Stimulated activated CD8-positive, alpha-beta memory T cell treated with anti-CD3 and anti-CD28 coated beads, Interleukin-4, amount 100 ng/mL, for 24 hours (primary cell): ENCODE measurements at places on chromosomes 7 and 10.
A peak's percentile ranks its signal among the peaks of the same experiment; 100 is the strongest.

DNA sequence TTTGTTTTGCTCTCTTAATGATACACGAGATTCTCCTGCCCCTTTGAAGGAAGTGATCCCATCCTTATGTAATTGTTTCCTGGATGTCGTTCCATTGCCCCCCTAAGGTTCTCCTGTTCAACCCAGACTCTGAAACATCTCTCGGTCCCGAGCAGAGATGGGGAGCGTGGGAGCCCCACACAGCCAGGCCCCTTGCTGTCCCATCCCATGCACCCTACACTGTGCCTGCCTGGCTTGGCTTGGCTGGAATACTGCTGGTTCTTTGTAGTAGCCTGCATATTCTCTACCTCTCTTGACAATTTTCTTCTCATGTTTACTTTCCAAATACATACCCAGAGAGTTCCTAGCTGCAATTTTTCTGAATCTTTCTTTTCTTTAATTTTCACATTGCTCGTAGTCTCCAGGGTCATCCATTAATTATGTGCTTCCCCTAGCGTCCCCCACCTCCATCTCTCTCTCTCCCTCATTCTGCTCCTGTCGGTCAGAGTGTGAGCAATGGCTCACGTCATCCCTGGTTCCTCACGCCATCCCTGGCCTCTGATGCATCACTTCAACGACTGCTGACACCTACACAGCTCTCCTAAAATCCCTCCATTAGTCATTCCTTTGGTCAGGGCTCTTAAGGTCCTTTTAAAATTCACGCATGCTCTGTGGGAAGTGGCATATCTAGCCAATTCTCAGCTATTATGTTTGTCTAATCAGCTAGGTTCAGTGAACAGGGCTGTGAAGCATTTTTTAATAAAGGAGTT is 32.5 kb upstream of the GPR158 start:
- no peak for DNase-seq

DNA sequence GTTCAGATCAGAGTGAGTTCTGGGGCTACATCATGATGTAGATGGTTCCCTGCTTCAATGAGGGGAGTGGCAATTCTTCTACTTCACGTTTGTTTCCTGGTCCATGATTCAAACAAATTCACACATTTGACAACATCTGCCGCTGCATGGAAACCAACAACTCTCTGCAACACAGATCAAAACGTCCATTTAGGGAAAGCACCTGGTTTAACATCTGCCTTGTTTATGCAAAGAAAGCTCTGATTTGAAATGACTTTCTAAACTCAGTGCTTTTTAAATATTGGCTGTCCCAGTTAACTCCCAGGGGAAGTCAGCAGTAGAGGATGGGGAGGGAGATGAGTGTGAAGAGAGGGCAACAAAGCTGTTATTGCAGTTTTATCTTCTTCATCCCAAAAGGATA is 93.8 kb downstream of the GAD2 start:
- DNase-seq = no peak

DNA sequence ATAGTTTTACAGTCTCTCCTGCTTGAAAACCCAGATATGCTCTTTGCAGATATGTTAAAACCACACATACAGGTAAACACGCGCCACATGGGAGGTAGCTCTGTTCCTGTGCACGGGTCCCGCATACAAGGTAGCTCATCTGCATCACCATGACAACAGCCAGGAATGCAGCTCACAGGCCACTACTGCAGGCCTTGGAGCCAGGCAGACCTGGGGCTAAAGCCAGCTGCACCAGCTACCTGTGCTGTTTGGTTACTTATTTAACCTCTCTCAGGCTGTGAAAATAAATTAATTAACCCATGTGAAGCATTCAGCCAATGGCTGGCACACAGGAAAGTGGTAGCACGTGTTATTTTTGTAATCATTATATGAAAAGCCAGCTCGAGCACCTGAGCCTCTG is 428.3 kb downstream of the TNS3 start:
- no peak for DNase-seq

DNA sequence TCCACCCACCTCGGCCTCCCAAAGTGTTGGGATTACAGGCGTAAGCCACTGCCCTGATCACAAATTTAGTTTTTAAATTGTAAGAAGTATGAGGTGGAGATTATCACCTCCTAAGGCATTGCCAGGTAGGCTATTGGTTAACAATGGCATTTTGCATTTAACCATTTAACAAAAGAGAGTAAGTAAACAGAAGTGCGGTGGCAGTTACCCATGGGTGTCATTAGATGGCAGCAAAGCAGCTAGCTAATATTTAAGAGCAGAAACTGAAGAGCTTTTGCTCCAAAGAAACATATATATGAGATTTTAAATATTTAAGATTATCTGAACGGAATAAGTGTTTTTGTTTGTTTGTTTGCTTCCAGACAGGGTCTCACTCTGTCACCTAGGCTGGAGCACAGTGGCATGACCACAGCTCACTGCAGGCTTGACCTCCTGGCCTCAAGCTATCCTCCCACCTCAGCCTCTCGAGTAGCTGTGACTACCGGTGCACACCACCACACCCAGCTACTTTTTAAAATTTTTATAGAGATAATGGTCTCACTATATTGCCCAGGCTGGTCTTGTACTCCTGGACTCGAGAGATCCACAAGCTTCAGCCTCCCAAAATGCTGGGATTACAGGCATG is 325.5 kb upstream of the C7orf33 start:
- DNase-seq = no peak

DNA sequence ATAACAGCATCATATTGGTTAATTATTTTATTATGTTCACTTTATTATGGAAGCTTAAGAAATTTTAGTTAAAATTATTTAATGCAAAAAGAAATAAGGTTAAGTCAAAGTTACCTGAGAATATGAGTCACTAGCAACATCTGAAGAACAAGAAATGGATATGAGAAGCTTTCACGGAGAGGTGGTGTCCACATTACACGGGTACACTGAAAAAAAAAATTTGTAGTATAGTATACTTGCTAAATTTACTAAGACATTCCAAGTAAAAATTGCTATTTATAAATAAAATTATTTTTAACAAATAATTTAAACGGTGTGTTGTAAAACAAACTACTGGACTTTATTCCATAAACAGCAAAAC is 63.9 kb downstream of the DPY19L1 start:
- no peak for DNase-seq

DNA sequence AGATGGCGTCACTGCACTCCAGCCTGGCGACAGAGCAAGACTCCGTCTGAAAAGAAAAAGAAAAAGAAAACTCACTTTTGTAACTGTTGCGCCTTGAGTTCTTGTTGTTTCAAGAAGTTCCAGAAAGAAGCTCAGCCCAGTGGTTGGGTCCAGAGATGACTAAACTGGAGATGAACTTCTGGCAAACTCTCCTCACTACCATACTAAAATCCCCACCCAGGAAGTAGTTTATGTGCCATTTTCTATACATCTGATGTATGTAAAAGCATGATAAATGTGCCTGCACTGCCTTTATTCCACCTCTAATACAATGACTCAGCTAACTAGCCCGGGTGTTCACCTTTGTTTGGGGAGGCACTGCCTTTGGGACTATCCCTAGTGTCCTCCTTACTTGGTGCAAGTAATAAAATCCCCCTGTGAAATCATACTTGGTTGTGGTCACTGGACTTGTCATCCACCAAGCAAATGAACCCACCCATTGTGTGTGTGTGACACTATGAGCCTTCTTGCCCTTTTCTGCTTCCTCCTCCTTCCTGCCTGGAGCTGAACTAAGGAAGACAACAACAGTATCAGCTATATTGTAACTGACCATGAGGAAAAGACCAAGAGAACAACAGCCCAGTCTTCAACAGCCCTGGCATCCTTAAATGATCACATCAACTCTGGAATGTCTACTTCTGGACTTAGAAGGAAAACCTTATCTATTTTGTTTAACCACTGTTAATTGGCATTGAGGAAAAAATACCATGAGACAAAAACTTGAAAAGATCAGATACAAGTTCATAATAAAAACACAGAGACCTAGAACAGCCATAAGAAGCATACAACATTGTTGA is 33.6 kb downstream of the JMJD1C start:
- no peak for DNase-seq

- DNase-seq = peak; percentile 51
Observed at GRCh38 chr7:156612930-156613329, 27.6 kb upstream of the RNF32 start.

DNA sequence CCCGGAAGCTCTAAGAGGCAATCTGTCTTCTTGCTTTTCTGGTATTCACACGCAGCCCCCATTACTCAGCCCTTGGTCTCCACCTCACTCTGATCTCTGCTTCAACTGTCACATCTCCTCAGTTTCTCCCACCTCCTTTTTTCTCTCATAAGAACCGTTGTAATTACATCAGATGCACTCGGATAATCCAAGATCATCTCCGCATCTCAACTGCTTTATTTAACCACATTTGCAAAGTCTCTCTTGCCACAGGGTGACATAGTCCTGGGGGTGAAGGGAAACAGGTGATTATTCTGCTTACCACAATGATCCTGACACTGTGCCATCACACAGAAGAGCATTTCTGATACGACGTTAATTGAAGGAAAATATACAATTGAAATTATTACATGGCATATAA is 79.9 kb downstream of the HACD1 start:
- no peak for DNase-seq

DNA sequence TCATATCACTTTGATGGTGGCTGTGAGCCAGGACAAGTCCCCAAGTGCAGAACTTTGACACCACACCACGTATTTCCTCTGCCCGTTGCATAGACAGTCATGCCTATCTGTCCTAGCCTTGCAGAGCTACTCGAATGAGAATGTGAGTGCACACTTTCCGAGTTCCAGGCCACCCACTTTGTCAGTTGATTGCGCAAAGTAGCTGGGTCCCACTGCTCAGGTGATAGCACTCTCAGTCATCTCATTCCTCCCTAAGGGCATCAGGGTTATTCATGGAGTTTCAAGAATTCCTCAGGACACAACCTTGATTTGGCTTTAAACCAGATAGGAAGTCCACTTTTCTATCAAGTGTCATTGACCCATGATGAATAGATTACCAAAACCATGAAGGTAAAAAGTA is 19.3 kb downstream of the LSM5 start:
- DNase-seq = no peak

- DNase-seq = no peak
Observed at GRCh38 chr7:38452681-38453108, 178.5 kb downstream of the AMPH start.

- peak; percentile 15 for DNase-seq
Observed at GRCh38 chr10:129057856-129058663, 409.0 kb upstream of the MGMT start.

DNA sequence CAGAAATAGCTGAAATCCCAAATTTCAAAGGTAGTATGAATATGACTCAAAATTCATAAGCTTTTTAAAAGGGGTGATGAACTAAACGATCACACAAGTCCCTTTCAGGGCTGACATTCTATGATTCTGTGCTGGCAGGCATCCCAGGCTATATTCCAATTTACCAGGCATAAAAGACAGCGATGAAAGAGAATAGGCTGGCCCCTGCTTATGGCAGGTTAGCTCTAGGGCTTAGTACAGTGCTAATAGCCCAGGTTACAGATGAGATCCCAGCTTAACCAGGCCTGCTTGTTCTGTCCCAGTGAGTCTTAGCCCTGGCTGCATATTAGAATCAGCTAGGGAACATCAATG is 56.4 kb downstream of the CDHR3 start:
- no peak for DNase-seq

GRCh38 chr10:128498378-128498730 is 372.1 kb upstream of the MKI67 start:
- no peak for DNase-seq

- DNase-seq = no peak
Observed at GRCh38 chr7:96548664-96549063, 161.0 kb downstream of the SEM1 start.

GRCh38 chr10:11921800-11922392 is 98.7 kb downstream of the PROSER2 start:
- DNase-seq = no peak

DNA sequence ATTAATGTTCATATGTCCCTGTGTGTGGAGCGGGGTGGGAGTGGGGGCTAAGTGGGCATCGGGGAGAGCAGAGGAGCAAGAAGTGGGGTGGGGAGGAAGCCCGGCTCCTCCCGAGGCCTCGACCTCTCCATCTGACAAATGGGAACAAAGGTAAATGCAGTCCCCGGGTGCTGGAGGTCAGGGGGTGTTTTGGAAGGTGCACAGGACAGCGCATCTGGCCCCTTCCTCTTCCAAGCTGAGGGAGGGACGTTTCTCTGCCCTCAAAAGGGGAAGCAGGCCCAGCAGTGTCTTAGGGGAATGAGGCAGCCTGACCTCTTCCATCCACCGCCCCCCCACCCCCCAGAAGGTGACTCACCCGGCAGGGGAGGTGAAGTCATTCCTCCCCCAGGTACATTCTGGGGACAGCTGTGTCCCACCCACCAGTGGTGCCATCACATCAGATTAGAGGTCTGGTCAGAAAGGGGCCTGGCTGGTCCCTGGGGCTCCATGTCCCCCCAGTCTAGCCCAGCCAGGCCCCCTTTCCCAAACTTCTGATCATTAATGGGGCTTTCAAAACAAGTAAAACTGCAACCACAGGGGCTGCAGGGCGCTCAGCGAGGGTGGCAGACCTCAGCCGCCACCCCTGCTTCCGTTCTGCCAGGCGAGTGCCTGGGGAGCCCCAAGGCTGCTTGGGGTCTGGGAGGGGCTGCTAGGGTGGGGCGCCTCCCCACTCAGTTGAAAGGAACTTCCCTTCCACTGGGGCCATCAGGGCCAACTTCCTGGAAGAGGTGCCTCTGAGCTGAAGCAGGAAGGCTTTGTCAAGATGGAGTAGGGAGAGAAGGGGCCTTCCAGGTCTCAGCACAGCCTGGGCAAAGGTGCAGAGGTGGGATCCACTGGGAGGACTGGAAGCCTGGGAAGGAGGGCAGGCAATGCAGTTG is 10.8 kb downstream of the LFNG start:
- peak; percentile 69 for DNase-seq

DNA sequence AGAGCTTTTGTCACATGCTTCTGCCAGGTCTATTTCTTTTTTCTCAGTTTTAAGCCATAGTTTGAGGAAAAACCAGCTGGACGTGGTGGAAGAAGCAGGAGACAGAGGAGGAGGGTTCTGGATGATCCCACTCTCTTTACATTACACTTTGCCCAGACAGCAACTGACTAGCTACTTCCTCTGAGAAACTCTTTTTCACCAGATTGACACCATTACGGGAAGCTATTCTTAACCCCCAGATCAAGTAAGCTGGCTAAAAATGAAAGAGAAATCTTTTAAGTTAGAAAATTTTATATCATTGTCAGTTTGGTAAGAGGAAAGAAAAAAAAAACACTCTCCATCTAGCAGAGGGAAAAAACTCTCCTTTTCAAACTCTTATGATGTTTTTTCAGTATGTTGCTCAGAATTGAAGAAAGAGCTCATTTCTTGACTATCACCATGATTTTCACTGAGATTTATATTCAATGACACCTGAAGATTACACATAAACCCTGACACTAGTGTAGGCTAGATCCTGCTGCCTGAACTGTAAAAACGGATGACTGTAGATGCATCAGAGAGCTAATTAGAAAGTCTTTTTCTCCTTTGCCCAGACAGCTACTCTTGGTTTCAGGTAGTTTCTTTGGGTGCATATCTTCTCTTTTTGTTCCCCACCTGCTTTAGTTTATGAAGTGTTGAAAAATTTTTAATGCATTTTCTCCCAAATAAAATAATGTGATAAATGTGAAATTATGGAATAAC is 203.1 kb downstream of the TFEC start:
- DNase-seq = no peak

DNA sequence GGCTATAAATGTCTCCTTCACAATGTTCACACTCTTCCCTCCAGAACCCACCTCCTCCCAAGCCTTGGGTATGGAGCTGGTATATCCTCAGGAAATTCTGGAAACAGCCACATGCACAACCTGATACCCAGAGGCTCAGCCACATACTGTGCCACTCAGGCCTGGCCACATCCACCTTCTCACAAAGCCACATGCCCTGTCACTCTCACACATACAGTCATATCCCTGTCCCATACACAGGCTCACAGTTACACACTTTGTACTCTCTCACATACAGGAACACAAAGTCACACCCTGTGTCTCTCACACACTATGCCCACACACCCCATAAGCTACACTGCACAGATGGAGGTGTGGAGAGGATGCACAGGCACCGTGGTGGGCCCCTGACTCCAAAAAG is 10.1 kb downstream of the KCNIP2 start:
- no peak for DNase-seq
